SJSA1 (cell line): ENCODE measurements at places on chromosomes 11 and 22. TPM values are rescaled to one million over a fixed set of nuclear protein-coding genes. Genes with fewer than 3 reads are reported as not detected.
A peak's percentile ranks its signal among the peaks of the same experiment; 100 is the strongest.

Gene FAM83F
- not detected in 2 replicates for total RNA-seq

Gene AP5B1
- total RNA-seq: 30.4 and 33.4 TPM in 2 replicates

Gene SEPTIN5
- total RNA-seq: 8.8 and 13.3 TPM in 2 replicates

Gene SAA4
- total RNA-seq: not detected in 2 replicates

Gene CLMP
- total RNA-seq: 21.6 and 39.6 TPM in 2 replicates

Gene TSKU
- 19.5 and 19.8 TPM in 2 replicates for total RNA-seq

- no peak for DNase-seq
Observed at GRCh38 chr11:26191193-26191592, 140.7 kb upstream of the ANO3 start.

DNA sequence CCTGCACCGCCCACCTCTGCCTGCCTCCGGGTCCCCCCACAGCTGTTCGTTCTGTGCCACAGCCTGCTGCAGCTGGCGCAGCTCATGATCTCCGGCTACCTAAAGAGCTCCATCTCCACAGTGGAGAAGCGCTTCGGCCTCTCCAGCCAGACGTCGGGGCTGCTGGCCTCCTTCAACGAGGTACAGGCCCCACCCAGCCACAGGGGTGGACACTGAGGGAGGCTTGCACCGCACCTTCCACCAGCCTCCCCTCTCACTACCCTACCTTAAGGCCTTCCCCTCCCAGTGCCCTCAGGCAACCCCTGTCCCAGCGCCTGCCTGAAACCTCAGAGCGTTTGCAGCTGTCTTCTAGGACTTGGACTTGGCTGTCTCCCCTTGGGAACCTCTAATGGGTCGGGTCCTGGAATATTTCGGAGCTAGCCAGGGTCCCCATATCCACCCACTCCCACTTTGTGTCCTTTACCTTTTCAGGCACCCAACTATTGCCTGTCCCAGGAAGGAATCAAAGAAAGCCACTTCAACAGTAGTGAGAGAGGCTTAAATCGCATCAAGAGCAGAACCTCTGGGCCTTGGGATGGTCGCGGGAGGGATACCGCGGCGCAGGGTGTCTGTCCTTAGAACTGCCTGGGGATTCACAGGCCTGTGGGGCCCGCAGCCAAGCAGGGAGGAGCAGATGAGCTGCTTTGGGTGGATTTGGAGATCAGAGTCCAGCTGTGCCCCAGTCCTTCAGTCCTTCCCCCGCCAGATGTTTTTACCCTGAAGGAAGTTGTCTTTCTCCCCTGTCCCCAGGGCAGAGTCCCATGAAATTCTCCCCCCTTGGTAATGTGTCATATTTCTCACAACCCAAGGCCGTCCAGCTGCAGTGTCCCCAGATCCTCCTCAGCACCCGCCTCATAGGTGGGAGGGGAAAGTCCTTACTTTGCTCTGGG lies 13.3 kb downstream of the SLCO2B1 start:
- no peak for DNase-seq

DNA sequence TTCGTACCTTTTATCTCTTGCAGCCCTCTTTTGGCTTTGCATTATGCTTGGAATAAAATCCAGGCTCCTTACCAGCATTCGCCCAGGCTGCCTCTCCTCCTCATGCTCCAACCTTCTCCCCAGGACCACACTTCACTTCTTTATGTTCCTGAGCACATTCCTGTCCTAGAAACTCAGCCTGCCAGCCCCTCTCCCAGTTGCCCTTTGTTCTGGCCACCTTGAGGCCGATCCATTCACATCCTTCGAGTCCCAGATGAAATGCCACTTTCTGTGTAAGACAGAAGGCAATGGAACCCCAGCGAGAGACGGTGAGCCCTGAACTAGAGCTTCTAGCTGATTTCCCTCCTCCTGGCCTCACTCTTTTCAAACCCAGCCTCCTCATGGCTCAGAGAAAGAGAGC lies 73.0 kb upstream of the NTM start:
- DNase-seq: no peak

GRCh38 chr11:33375688-33376311 lies 118.6 kb downstream of the HIPK3 start:
- no peak for DNase-seq

DNA sequence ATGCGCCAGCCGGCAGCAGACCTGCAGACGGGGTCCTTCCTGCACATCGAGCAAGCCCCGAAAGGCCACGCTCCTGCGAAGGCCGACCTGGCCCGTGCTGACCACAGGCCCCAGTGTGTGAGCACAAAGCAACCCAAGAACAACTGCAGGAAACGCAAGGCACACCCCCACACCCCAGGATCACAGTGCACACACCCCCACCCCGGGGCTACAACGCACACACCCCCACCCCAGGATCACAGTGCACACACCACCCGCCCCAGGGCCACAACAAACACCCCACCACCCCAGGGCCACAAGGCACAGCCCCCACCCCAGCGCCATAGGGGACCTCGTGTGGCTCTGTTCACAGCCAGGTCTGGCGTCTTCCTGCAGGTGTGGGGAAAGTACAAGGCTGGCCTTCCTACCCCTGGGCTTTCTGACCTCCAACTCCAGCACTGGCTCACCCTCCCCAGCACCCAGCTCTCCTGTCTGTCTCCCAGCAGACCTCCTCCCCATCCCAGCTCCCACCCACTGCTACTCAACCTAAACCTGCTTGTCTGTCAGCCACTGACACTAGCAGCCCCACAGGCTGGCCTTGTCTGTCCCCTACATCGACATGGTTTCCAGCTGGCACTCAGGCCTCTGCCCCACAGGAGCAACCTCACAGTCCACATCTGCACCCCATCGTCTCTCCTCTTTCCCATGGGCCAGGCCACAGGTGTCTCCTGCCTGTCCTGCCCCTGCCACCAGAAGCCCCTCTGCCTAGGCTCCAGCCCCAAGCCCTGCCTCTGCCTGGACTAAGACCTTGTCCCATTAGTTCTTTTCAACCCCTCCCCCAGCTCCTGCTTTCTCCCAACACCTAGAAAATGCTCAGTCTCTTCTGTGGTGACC lies 20.5 kb upstream of the EFCAB6 start:
- DNase-seq: no peak

DNA sequence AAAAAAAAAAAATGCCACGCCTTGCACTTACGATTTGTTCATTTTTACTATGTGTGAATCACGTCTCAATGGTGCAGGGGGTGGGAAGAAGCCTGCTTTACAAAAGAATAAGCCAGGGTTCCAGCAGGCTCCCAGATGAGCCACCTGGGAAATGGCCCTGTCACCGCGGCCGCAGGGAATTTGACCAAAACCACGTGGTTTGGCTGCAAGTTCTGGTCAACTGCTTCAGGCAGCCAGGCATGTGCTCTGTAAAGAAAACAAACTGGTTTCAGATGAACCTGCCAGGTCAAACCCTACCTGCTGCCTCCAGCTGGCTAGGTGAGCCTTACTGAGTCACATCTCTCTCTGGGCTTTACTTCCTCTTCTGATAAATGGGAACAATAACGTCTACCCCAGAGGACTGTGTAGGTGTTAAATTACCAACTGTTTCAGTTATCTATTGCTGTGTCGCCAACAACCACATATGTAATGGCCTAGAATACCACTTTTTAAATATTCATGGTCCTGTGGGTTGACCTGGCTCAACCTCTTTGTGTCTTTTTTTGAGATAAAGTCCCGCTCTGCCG lies 30.5 kb upstream of the GCAT start:
- peak; percentile 90 for DNase-seq

GRCh38 chr11:57432714-57433163 lies 5.8 kb upstream of the SLC43A3 start:
- DNase-seq: peak; percentile 62

DNA sequence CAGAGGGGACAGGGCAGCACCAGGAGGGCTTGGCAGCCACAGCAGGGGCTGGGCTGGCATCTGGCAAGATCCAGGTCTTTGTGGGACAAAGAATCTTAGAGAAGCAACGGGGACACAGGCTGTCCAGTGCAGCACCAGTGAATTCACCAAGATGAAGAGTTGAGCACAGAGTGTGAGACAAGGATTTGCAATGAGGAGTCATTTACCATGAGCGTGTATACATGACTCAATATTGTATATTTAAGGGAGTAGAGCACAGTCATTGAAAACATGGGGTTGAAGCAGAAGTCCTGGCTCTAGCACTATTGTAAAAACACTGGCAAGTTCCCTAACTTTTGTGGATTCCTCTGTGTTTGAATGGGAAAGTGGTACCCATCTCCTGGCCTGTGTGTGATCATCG lies 3.5 kb downstream of the APOL1 start:
- no peak for DNase-seq

- DNase-seq: no peak
Observed at GRCh38 chr22:44086271-44087088, 62.4 kb downstream of the PARVB start.

DNA sequence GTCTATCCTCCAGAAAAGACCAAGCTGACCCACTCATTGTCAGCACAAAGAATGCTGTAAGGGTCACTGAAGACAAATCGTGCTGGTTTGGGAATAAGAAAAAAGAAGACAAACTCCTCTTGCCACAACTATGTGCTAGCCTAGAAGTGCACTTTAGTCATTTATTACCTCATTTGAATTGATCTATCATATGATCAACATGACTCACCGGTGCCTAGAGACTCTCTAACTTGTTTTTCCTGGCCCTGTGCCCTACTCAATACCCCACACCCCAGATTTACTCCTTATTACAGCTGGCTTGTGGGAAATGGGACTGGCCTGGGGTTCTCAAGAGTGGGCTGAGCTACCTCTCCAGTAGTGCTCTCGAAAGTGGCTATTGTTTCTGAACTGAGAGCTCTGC lies 35.9 kb upstream of the HORMAD2 start:
- DNase-seq: peak; percentile 17

- DNase-seq: no peak
Observed at GRCh38 chr22:38422611-38423511, 32.1 kb downstream of the KCNJ4 start.
